Suprapubic skin (tissue), 4 donors: ENCODE measurements at places on chromosomes 3 and 15. TPM values are rescaled to one million over a fixed set of nuclear protein-coding genes. Genes with fewer than 3 reads are reported as not detected.

SERPINI2 gene
- not detected for total RNA-seq

MAP6D1 gene
- total RNA-seq: 7.9 TPM

SV2B gene
- total RNA-seq: 0.23 TPM

DLL4 gene
- 1.9 TPM for total RNA-seq

C2CD4A gene
- not detected for total RNA-seq

ADIPOQ gene
- total RNA-seq: 17.9 TPM

TP63 gene
- total RNA-seq: 485 TPM

NUP210 gene
- 15.4 TPM for total RNA-seq

CCR3 gene
- 6.3 TPM for total RNA-seq
